Esophagus muscularis mucosa (tissue), 4 donors: ENCODE measurements at places on chromosomes 7 and 10. TPM values are rescaled to one million over a fixed set of nuclear protein-coding genes. Genes with fewer than 3 reads are reported as not detected.

GRCh38 chr7:108016841-108017775 is 14.1 kb upstream of the LAMB1 start:
- no peak overlapping the region for H3K4me3 ChIP-seq
- peak overlapping the region; percentile 41 for H3K27ac ChIP-seq
- peak; percentile 72 for DNase-seq

The CFTR gene
- not detected for total RNA-seq

- H3K36me3 ChIP-seq: no peaks in the 10 kb centered on the region
- H3K27ac ChIP-seq: no peak overlapping the region
- H3K4me3 ChIP-seq: no peak overlapping the region
- no peaks in the 10 kb centered on the region for H3K4me1 ChIP-seq
- no peaks in the 10 kb centered on the region for H3K27me3 ChIP-seq
Observed at GRCh38 chr10:18918532-18918931, 130.1 kb upstream of the MALRD1 start.

DNA sequence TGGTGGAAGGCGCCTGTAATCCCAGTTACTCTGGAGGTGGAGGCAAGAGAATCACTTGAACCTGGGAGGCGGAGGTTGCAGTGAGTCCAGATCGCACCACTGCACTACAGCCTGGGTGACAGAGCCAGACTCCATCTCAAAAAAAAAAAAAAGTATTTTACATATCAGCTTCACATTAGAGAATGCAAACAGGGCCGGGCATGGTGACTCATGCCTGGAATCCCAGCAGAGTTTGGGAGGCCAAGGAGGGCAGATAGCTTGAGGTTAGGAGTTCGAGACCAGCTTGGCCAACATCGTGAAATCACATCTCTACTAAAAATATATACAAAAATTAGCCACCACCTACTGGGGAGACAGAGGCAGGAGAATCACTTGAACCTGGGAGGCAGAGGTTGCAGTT is 31.6 kb downstream of the USP54 start:
- H3K36me3 ChIP-seq: peaks cover 13% of the 10 kb centered on the region
- peaks cover 4% of the 10 kb centered on the region for H3K4me1 ChIP-seq
- DNase-seq: no peak
- no peaks in the 10 kb centered on the region for H3K27me3 ChIP-seq
- no peak overlapping the region for H3K27ac ChIP-seq
- H3K4me3 ChIP-seq: no peak overlapping the region

- H3K4me1 ChIP-seq: no peaks in the 10 kb centered on the region
- no peaks in the 10 kb centered on the region for H3K27me3 ChIP-seq
- no peaks in the 10 kb centered on the region for H3K36me3 ChIP-seq
Observed at GRCh38 chr7:39407723-39408122, 158.5 kb upstream of the YAE1 start.

The HOXA2 gene
- 3.5 TPM for total RNA-seq

DNA sequence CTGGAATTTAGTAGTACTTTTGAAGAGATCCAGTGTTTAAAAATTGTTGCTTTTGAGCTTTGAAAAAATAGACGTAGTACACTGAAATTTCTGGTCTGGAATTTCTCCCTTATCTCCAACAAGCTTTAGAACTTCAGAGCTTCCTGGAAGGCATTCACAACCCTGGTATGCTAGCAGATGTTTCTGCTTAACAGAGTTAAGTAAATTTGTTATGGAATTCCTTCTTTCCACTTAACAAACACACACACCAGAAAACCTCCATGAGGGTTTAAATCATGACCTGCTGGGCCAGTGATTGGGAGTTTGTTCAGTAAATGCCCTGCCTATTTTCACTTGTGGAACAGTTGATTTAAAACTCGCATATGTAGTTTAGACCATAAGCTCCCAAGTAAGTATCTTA is 13.7 kb downstream of the ASB15 start:
- H3K27ac ChIP-seq: no peak overlapping the region
- H3K36me3 ChIP-seq: no peaks in the 10 kb centered on the region
- H3K4me1 ChIP-seq: no peaks in the 10 kb centered on the region
- no peak for DNase-seq
- H3K27me3 ChIP-seq: no peaks in the 10 kb centered on the region

The KEL gene
- not detected for total RNA-seq

The PNLIPRP1 gene
- not detected for total RNA-seq

DNA sequence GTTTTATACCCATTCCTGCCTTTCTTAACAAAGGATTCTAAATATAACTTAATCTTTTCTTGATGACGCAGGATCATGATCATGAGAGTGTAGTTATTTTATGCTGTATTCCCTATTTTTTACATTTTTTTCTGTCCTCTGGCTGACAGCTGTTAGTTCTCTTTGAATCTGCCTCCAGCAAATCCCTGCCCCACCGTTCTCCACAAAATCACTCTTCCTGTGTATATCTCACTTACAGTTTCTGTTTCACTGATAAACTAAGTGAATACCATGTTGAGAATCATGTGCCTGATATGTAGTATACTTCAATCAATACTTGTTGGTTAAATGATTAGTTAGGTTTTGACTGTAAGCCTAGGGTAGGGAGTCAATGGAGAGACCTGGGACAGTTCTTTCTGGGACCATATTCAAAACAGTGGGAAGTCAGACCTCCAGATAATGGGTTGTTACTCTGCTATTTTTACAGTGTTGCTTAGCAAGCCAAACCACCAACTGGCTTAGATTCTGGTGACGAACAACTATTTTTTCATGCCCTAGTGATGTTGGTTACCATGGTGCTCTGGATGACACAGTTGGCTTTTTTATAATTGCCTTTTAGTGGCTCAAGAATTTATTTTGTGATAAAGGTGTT is 12.8 kb downstream of the CNNM1 start:
- no peaks in the 10 kb centered on the region for H3K27me3 ChIP-seq
- H3K4me1 ChIP-seq: peaks cover 15% of the 10 kb centered on the region
- DNase-seq: no peak
- H3K36me3 ChIP-seq: no peaks in the 10 kb centered on the region
- H3K27ac ChIP-seq: no peak overlapping the region

The FEZF1 gene
- total RNA-seq: not detected

DNA sequence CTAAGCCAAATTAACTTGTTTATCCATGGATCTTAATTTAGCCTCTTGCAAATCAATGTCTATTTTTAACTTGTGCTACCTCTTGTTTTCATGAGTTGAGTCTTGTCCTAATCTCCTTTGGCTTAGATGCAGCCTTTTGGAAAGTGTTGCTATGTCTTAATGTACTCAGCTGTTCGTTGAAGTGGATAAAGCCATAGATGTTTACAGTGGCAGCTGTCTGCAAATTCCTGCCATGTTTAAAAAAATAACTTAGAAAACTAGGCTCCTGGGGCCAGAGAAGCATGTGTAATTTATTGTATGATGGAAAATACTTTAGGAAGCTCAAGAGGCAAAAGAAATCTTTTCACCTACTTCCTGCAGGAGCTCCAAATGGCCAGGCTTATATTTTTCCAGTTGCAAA is 253.1 kb upstream of the RHOBTB1 start:
- no peak overlapping the region for H3K27ac ChIP-seq
- H3K4me1 ChIP-seq: no peaks in the 10 kb centered on the region
- no peaks in the 10 kb centered on the region for H3K27me3 ChIP-seq
- no peak for DNase-seq
- no peaks in the 10 kb centered on the region for H3K36me3 ChIP-seq

DNA sequence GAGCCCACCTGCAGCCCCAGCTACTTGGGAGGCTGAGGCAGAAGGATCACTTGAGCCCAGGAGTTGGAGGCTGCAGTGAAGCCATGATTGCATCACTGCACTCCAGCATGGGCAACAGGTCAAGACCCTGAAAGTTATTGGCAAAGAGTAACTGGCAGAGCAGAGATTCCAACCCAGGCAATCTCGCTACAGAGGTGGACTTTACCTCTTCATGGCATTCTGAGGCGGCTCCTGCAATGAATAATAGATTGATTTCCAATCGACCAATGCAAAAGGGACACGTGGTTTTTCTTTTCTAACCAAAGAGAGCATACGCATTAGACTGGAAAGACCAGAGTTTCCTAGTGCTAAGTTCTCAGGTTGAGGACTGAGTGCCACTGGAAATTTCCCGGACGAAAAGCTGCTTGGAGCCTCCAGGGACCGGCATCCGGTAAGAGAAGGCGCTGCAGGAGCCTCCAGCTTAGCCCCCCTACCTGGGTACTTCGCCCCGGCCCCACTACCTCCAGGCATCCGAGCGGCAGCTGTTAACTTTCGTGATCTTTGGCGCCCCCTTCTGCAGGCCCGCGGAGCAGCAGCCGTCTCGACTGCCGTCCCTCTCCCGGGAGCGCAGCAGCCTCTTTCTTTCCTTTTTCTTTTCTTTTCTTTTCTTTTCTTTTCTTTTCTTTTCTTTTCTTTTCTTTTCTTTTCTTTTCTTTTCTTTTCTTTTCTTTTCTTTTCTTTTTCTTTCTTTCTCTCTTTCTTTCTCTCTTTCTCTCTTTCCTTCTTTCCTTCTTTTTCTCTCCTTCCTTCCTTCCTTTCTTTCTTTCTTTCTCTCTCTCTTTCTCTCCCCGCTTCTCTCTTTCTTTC is 4.1 kb downstream of the MBLAC1 start:
- H3K4me1 ChIP-seq: peaks cover 38% of the 10 kb centered on the region
- H3K27me3 ChIP-seq: no peaks in the 10 kb centered on the region
- peak overlapping the region; percentile 42 for H3K4me3 ChIP-seq

The CALHM2 gene
- total RNA-seq: 58.2 TPM

The SHH gene
- not detected for total RNA-seq
